Left forelimb (tissue), 1 donor: ENCODE measurements at places on chromosomes 1 and 21.

DNA sequence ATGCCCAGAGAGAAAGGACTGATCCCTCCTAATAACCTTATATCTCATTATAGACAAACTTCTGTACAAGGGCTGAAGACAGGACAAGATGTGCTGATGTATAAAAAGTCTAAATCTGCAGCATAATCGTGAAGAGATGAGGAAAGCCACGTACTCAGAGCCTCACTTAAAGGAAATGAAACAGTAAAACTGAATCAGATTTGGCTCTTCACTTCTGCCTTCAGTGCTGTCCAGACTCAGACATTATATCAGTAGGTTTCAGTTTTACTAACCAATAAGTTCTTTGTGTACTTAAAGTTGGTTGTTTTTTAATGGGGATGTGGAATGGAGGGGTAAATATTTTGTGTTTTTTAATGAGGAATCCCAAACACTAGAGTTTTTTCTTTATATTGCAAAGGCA lies 45.3 kb upstream of the RGS1 start:
- DNase-seq = no peak

DNA sequence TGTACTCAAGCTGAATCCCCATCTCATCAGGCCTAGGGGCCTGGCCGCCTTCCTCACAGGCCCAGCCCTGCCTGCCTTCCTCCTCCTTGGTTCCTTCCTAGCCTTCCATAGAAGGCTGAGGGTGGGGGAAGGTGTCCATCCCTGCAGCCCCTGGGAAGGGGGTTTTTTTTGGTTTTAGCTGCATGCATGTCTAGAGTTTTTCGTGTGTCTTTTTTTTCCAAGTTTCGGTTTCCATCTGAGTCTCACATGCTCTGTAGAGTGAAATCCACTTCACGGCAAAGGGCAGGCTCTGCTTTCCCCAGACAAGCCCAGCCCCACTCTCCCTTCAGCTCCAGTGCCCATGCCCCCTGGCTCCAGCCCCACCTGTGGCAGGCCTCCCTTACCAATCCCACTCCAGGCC lies 32.1 kb downstream of the GRHL3 start:
- DNase-seq = no peak

- DNase-seq = no peak
Measured at GRCh38 chr1:241724741-241725356, 72.8 kb downstream of the WDR64 start.

- DNase-seq = no peak
Measured at GRCh38 chr1:89535537-89535936, 10.9 kb downstream of the LRRC8B start.

- no peak for DNase-seq
Measured at GRCh38 chr1:226939438-226940028, 561 bp upstream of the COQ8A start.

DNA sequence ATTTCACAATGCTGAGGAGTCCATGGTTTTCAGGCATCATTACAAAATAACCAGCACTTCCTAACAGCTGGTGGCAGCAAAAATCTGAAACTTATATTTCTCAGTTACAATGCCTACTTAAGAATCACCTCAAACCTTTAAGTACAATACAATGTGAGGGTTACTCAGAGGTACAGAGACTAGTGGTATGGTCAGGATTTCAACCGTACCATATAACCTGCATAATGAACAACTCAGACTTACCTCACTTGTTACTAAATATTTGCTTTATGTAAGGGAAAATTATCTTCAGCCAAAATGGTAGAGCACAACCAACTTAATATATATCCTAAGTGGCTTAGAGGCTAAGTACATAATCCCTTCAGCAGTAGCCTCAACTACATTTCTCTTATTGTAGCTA lies 344.5 kb downstream of the SMYD3 start:
- DNase-seq = no peak

DNA sequence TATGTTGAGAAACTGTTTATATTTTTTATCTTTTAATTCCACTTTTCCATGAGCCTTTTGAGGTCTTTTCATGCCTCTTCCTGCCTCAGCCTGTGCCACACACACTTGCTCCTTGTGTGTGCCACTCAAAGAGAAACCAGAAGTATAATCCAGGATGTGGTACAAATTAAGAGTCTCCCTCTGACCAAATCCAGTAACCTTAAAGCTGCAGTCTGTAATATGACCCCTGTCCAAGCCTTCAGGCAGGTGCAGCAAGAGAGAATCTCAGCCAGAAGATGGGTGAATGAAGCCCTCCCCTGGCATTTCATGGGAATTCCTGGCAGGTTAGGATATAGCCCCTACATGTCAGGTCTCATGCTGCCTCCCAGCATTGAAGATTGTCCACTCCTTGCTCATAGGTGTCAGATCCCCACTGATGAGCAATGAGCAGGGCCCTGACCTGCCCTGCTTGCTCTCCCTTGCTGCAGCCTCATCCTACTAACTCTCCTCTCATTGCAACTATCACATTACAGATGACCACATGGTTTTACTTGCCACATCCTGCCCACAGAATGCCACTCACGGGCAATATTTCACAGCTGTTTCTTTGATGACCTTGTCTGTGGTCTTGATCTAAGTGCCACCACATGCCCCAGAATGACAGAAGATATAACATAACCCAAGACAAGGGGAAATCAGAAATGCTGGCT lies 169.3 kb downstream of the SEC16B start:
- no peak for DNase-seq

GRCh38 chr1:100443811-100444571 lies 91.7 kb downstream of the CDC14A start:
- no peak for DNase-seq

GRCh38 chr1:66088787-66089186 lies 296.1 kb downstream of the PDE4B start:
- DNase-seq = no peak

DNA sequence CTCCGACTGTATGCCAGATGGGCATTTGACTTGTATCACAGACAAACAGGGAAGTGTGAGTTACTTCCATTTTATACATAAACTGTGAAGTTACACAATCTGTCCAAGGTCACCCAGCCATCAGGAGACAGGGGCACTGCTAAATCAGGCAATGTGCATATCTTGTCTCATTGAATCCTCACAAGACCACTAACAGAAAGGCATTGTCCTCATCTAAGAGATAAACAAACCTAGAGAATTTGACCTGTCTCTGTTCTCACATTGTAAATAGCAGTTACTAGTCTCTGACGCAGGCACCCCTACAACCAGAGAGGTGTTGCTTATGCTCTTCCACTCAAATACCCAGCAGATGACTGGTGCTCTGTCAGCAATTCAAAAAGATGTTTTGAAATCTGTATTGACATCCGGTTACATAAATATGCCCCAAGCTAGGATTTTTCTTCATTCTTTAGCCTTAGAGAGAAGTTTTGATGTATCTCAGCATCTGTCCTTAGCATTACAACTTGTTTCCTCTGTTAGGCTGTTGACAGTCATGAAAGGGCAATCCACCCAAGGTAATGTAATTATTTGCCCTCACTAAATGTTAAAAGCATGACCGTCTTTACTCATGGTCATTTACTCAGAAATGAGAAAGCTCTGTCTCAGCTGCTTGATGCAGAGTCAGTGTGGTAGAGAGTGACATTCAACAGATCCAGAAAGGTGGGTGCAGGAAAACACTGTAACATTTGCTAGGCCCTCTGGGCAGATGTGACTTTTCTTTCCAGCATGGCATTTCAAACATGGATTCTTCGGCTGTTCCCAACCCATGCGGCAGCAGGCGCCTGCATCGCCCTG lies 51.9 kb upstream of the ZNF326 start:
- no peak for DNase-seq

- DNase-seq = no peak
Measured at GRCh38 chr1:55127827-55128343, 87.3 kb downstream of the USP24 start.

GRCh38 chr1:234316937-234317336 lies 56.3 kb upstream of the COA6 start:
- no peak for DNase-seq

GRCh38 chr1:8356256-8357209 lies 38.6 kb downstream of the SLC45A1 start:
- DNase-seq = no peak
